CD8-positive, alpha-beta memory T cell (primary cell): ENCODE measurements at places on chromosomes 6 and 20.
A peak's percentile ranks its signal among the peaks of the same experiment; 100 is the strongest.

DNA sequence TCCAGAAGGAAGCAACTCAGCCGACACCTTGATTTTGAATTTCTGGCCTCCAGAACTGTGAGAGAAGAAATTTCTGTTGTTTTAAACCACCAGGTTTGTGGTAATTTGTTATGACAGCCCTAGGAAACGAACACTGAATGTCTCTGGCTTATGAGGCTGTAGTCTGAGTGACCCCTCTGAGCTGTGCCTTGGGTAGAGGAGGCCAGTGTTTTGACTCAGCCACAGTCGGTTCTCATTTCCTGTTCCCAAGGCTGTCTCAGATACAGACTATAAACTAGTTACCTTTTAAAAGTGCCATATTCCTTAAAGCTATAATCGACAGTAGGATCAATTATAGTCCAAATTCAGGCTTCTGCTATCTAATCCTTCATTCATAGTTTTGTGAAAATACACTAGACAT, 391.2 kb upstream of the MAP3K7 start:
- no peak for DNase-seq

GRCh38 chr6:21886542-21887151, 293.1 kb downstream of the SOX4 start:
- DNase-seq = no peak

DNA sequence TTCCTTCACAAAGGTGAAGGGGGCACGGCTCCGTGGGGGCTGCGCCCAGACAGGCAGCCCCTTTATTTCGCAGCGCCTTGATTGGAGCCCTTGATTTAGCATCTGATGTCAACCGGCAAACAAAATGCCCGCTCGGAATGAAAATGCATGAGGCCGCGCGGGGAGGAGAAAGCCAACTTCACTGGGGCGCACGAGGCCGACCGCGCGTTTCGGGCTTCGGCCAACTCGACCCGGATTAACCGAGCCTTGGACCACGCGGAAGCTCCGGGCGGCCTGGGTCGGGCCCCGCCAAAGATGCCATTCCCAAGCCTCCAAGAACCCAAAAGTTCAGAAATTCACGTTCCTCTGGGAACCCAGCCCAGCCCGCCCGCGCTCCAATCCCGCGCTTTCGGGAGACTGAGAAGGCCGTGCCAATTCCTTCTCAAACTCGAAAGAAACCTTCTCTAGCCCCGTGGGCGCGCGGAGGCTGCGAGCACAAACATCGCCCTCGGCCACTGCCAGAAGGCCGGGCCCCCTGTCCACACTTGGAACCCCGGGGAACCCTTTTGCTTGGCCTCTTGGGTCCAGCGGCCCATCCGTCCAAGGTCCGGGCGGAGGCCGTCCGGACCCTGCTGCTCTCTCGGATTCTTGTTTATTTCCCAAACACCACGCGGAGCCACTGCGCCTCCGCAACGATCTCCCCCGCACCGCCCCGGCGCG, 879 bp upstream of the INSM1 start:
- no peak for DNase-seq

GRCh38 chr20:57212534-57213276, 53.7 kb downstream of the BMP7 start:
- DNase-seq = no peak

- DNase-seq = no peak
Observed at GRCh38 chr20:50450881-50451752, 59.1 kb upstream of the PTPN1 start.

DNA sequence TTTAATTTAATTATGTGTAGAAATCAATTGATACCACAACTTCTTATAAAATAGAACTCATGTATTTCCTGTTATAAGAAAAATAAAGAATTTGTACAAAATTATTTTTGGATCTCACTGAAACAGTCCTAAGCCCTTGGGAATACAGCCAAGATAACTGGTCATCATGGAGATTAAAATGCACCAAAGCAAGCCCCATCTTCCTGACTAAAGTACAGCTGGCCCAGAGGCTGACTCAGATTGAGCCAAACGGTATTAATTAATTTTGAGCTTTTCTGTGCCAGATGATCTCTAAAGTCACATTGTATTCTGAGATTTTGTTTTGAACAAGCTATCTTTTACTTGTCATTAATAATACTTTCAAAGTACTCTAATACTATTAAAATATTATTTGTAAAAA, 978.5 kb downstream of the TBC1D32 start:
- no peak for DNase-seq

- no peak for DNase-seq
Observed at GRCh38 chr20:8646033-8646441, 422.9 kb upstream of the PLCB4 start.

GRCh38 chr6:3868544-3868943, 19.4 kb downstream of the FAM50B start:
- no peak for DNase-seq

DNA sequence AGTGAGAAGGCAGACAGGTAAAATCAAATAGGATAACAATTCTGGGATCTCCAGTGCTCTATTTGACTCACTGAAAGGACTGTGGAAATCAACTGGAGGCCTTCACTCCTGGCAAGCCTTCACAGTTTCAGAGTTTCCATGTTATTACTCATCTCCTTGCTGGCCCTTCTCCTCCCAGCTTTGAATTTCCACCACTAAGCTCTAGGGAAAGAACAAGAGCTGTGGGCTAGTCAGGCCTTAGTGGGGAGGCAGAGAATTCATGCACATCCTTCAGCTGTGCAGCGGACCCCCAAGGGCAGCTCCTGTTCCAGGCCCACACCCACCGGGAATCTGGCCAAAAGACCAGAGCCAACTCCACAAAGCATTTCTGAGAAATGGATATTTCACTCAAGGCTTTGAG, 26.0 kb downstream of the MYLIP start:
- no peak for DNase-seq

- no peak for DNase-seq
Observed at GRCh38 chr6:127457456-127458064, 1.6 kb downstream of the KIAA0408 start.

DNA sequence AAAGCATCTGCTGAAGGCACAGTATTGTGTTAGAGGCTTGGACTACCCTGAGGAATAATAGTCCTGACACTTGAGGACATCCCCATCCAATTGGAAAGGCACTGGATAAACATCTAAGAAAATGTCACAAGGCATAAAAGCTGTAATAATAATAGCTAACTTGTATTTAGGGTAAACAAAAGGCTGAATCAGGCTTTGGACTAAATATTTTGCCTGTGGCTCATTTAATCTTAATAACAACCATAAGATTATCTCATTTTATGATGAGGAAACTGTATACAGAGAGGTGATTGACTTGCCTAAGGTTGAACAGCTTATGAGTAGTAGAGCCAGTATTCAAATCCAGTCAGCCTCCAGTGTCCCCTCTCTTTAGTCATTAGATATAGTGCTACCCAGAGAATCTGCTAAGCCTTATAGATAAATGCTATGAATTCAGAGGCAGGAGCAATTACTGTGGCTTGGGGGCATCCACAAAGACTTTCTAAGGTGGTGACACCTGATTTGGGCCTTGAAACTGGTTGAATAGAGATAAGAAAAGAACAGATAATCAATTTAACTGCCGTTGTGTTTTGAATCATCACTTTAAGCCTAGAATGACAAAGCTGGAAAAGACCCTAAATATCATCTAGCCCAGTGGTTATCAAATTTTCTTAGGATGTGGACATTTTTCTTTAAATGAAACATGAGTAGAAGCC, 7.5 kb upstream of the ZSWIM1 start:
- no peak for DNase-seq

DNA sequence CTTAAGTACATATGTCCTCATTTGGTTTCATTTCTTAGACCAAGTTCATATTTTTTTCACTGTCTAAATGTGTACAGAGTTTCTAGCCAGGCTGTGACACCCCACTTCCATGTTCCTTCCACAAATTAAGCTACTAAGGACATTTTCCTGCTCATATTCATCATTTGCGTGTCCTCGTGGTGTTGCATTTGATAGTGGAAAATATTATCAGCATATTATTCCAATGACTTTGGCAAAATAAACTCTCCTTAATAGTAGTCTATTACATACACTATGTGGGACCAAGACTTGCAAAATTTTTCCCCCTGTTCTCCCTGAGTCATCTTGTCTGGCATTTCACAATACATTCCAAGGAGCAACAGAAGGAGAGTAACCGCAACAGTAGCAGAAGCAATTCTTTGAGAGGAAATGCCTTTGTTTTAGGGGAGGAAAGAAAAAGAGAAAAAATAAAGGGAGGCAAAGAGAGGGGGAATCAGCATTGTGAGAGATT, 599.2 kb downstream of the COL12A1 start:
- DNase-seq = no peak

DNA sequence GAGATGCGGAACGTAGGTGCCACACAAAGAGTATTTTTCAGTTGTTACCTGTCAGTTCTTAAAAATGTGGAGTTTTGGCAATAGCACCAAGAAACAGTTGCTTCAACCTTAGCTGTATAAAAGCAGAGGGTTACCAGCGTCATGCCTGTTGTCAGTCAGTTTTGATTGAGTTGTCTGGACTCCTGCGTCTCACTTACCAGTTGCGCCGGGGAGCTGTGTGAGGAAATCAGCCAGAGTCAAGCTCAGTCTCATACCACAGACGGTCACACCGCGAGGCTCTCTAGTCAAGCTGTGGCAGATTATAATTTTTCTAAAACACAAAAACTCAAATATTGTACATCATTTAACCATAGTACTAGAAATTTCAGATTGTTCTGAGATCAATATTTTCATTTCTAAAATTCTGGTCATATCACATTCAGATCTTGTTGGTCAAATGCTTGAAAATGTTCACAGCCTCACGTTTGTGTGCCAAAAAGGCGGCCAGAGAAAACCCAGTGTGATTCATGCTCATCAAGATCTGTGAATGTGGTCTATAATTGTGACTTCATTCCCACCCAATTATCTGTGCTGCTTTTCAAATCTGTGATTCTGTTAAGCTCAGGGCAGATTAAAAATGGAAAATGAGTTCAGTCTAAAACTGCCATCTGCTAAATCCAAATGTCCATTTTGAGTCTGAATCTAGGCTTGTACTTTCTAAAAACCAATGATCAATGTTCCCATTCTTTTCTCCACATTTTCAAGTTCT, 37.5 kb downstream of the SASH1 start:
- DNase-seq = no peak

- no peak for DNase-seq
Observed at GRCh38 chr6:111105578-111105977, 18.3 kb downstream of the SLC16A10 start.

GRCh38 chr6:167093406-167093921, 29.4 kb upstream of the CCR6 start:
- DNase-seq = no peak

DNA sequence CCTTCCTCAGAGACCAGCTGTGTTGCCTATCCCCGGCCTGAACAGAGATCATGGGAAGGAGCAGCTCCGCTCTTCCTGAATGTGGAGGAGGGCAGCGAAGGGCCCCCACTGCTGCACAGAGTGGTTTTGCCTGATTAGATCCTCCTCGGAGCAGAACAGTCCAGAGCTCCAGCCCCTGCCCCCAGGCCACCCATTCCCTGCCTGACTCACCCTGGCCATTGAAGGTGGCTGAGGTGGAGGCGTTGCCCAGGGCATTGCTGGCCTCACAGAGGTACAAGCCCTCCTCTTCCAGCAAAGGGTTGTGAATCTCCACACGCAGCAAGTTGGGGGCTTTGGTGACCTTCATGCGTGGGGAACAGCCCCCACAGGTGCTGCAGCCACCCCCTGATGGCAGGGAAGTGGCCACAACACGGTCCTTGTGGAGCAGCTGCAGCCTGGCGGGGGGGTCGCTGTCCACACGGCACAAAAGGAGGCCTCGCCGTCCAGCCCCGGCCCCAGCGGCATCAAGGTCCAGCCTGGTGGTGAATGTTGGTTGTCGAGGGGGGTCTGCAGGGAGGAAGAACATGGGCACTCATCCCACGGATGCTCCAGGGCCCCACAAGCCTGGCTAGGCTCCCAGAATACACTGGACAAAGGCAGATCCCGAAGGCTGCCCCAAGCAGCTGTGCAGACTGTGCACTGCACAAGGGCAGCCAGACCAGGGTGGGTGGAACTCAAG, 14.7 kb downstream of the SIGLEC1 start:
- DNase-seq = peak; percentile 37

DNA sequence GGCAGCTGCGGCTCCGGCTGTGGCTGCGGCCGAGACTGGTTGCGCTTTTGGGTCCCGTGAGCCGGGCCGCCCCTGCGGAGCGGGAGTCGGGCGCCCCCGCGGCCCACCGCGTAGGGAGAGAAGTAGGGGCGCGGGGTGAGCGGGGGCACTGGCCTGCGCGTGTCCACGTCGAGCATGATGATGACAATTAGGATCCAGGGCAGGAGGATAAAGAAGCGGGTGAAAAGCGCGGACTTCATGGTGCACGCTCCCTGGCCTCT, 739 bp downstream of the B3GAT2 start:
- DNase-seq = no peak

GRCh38 chr20:21554985-21555384, 41.1 kb upstream of the NKX2-2 start:
- DNase-seq = no peak

GRCh38 chr20:49843139-49843538, 30.5 kb downstream of the SLC9A8 start:
- DNase-seq = no peak
